Iris pigment epithelial cell (primary cell): ENCODE measurements at places on chromosomes 12 and 14.
A peak's percentile ranks its signal among the peaks of the same experiment; 100 is the strongest.

DNA sequence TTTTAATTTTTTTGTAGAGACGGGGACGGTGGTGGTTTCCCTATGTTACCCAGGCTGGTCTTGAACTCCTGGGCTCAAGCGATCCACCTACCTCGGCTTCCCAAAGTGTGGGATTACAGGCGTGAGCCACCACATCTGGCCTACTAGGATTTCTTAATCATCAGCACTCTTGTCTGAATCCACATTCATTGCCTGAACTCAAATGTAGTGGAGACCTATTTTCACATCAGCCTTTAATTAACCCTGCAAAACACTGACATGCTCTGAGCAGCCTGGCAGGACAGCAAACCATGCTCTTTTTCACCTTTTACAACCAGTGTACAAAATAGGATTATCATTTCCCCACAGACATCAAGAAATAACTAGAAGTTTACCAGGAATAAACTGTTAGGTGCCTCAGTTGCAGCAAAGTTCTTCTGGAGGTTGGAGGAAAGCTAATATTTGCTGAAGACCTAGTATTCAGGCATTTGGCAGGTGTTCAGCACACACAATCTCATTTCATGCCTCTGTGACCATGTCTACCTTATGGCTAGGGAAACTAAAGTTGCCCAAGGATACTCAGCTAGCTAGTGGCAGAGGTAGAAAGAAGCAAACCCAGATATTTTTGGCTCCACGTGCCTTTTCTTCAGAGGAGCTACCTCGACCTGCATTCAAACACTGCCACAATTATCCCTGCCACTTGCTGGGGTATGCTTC, 37.7 kb downstream of the CFL2 start:
- no peak for DNase-seq

- no peak for DNase-seq
These were observed 456.8 kb downstream of the MED13L start for GRCh38 chr12:115820656-115821055.

DNA sequence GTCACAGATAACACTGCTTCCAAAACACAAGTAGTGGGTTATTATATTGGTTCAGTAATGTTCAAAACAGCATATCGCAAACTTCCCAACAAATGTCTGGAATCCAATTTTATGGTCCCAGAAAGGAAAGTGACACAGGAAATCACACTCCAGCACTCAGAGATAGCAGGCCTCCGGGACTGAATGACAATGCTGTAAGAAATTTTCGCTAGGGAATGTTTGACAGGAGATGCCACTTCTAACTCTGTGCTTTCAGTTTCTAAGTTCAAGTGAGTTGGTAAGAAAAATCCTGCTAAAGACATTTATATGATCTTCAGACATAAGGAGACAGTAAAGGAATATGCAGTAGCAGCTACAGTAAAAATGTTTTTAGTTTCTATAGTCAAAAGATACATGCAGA, 93.2 kb downstream of the SLC2A13 start:
- no peak for DNase-seq

GRCh38 chr14:70203686-70204085, 14.9 kb upstream of the SLC8A3 start:
- DNase-seq = no peak

DNA sequence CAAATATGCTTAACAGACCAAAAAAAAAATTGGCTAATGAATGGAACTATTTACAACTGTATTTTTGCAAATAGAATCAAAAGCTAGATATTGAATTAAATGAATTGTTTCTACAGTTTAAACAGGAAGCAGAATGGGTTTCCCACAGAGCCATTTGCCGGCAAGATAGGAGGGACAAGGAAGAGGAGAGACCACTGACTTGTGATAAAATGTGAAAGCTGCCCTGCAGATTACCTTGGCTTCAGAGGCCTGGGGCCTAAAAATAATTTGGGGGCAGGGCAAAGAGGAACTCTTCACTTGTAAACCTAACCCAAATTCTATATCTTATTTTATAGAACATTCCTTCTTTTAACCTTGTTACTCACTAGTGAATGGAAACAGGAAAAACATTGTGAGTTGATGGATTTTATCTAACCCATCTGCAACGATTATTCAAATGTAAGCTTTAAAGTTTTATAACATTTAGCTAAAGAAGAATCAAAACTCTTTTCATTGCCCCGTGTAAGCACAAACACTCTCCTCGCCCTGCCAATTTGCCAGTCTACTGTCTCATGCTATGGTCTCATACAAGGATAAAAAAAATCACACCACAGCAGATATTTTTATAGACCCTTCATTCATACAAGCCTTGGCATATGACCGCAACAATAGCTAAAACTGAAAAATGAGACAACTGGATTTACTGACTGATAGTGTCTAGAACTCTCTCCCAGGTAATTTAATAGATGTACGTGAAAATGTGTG, 49.5 kb upstream of the MDM1 start:
- DNase-seq = no peak

DNA sequence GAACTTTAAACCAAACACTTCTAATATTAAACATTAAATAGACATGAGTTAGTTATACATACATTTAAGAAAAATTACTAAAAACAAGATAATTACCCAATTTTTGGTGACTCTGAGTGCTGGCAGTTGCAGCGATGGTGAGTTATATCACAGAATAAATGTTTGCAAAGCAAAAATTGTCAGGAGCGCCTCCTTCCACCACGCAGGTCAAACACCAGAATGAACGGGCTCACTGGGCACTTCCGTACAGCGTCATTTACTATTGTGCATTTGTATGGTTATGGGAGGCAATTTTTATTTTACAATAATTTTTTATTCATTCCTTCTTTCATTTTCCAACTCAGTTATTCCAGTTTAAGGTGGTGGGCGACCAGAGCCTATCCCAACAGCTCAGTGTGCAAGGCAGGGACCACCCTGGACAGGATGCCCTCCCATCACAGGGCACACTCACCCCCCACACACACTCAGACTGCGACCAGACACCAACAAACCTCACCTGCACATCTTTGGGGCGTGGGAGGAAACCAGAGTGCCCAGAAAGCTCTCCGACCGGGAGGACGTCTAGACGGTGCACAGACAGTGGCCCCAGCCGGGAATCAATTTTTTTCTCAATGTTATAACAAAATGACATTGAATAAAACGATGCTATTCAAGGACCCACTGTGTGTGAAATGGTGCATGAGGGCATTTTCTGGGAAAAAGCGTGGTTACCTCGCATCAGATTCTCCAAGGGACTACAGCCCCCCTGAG, 67.2 kb downstream of the TESC start:
- no peak for DNase-seq

GRCh38 chr14:103292426-103293374, 41.3 kb upstream of the EIF5 start:
- peak; percentile 46 for DNase-seq
